ENCODE measurements at places on chromosomes 6 and 20.

DNA sequence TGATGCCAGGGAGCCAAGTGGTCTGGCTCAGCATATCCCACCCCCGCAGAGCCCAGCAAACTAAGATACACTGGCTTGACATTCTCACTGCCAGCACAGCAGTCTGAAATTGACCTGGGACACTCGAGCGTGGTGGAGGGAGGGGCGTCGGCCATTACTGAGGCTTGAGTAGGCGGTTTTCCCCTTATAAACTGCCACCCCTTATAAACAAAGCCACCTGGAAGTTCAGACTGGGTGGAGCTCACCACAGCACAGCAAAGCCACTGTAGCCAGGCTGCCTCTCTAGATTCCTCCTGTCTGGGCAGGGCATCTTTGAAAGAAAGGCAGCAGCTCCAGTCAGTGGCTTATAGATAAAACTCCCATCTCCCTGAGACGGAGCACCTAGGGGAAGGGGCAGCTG lies 19.4 kb downstream of the TINAG start:
- no peak for DNase-seq

DNA sequence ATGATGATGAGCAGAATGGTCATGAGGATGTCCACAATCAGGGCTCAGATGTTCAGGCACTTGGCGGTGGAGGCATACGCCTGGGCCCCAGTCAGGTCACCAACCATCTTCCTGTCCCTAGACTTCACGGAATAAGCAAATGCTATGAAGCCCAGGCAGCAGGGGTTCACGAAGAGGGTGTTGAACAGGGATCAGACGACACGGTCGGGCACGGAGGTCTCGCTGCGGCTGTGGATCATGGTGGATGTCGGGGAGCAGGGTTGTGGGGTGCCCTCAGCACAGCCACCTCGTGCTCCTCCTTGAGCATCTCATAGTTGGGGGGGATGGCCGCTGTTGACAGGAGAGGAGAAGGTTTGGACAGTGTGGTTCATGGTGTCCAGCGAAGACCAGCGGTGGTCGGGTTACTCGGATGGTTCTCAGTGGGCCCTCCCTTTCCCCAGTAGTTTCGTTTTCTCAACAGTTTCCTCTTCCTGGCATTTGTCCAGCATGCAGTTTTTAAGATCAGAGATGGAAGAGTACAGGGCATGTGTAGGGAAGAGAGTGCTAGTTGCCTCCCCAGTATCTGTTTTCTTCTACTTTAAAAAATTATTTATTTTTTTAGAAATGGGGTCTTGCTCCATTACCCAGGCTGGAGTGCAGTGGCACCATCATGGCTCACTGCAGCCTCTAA lies 20.3 kb upstream of the SPDEF start:
- DNase-seq, result no peak

- DNase-seq, result peak; percentile 91
Observed at GRCh38 chr6:36678488-36679042, at the start of gene CDKN1A. Gene CDKN1A, plus strand, starts transcription at chr6:36678714. Its CDS starts 5,388 bp downstream, at chr6:36684102.

- DNase-seq, result no peak
Observed at GRCh38 chr20:22381812-22382416, 202.5 kb downstream of the FOXA2 start.

DNA sequence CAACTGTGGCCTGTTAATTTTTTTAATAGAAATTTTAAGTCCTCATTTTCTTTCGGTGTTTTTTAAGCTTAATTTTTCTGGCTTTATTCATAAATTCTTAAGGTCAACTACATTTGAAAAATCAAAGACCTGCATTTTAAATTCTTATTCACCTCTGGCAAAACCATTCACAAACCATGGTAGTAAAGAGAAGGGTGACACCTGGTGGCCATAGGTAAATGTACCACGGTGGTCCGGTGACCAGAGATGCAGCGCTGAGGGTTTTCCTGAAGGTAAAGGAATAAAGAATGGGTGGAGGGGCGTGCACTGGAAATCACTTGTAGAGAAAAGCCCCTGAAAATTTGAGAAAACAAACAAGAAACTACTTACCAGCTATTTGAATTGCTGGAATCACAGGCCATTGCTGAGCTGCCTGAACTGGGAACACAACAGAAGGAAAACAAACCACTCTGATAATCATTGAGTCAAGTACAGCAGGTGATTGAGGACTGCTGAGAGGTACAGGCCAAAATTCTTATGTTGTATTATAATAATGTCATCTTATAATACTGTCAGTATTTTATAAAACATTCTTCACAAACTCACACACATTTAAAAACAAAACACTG lies 10.1 kb downstream of the HFE start:
- peak; percentile 68 for DNase-seq

DNA sequence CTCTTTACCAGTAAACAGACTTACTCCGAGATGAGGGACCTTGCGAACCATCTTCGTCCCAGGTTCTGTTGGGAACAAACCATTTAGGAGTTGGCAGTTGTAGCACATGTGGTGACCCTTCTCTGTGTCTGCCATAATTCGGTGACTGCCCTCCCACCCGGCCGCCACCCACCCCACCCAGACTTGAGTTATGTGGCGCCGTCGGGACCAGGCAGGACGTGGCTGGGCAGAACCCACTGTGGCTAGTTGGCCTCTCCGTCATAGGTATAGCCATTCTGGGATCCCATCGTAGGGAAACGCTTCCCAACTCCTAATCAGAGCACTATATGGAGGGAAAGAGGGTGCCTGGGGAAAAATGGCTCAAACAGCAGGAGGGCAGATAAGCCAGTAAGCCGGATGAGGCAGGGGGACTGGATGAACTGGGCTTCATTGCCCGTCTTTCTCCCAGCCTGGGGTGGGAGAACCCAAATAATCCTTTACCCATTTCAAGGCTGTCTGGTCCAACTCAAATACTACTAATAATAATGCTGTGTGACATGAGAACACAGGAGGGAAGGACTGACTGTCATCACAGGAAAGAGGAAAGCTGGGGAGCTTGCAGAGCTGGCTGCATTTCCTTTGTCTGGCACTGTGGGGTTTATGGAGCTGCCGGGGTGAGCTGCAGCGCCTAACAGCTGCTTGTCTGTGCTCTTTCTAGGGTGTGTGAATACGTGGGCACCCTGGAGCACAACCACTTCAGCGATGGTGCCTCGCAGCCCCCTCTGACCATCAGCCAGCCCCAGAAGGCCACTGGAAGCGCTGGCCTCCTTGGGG lies 73.0 kb upstream of the PBOV1 start:
- no peak for DNase-seq

GRCh38 chr6:114419175-114419574 lies 76.4 kb upstream of the HS3ST5 start:
- DNase-seq, result no peak

DNA sequence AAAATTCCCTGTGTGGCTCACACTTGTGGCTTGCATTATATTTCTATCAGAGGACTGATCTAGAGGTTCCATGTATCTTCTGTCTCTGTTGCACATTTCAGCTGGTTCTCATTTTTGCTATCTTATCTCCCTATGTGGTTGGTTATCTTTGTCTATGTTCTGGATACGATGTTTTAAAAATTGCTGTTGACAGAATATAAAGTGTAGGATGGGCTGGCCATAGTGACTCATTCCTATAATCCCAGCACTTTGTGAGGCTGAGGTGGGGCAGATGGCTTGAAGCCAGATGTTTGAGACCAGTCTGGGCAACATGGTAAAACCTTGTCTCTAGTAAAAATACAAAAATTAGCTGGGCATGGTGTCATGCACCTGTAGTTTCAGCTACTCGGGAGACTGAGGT lies 9.9 kb upstream of the ULBP3 start:
- DNase-seq, result peak; percentile 11

- DNase-seq, result no peak
Observed at GRCh38 chr6:13400772-13401171, 72.4 kb upstream of the TBC1D7 start.
